ENCODE measurements at places on chromosomes 5 and 9.

GRCh38 chr5:119347991-119348390 lies 7.8 kb upstream of the TNFAIP8 start:
- no peak for DNase-seq

DNA sequence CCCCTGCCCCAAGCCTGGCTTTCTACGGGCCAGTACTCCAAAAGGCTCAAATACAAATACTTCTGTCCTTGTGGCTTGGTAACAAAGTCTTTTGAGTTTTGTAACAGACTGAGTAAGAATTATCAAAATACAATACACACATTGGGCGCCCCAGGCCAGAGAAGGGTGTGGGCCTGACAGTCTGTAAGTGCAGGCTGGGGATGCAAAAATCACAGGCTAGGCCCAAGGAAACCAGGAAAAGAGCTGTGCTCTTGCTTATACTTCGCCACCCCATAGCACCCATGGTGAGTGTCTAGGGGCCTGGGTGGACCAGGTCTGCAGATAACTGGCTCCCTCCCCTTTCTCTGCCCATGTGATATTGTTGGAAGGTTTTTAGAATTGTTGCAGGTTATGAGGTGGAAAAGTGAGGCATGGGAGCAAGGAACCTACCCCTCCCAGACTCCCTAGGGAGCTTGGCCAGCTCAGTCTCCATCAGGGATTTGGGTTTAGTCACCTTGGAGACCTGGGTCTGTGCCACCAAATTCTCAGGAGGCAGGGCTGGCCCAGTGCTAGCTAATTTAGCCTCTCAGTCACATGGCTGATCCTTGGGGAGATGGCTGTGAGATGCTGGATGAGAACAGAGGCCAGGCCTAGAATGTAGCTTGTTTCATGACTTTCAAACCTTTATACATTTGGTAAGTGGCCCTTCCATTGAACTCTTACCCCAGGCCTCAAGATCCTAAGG lies 72.9 kb downstream of the TARS1 start:
- DNase-seq, result no peak

GRCh38 chr9:125932746-125933455 lies 185.7 kb downstream of the PBX3 start:
- DNase-seq, result no peak

GRCh38 chr5:6378766-6379103 lies 388 bp upstream of the MED10 start:
- DNase-seq, result no peak

GRCh38 chr5:116359592-116359991 lies 215.0 kb downstream of the SEMA6A start:
- no peak for DNase-seq

DNA sequence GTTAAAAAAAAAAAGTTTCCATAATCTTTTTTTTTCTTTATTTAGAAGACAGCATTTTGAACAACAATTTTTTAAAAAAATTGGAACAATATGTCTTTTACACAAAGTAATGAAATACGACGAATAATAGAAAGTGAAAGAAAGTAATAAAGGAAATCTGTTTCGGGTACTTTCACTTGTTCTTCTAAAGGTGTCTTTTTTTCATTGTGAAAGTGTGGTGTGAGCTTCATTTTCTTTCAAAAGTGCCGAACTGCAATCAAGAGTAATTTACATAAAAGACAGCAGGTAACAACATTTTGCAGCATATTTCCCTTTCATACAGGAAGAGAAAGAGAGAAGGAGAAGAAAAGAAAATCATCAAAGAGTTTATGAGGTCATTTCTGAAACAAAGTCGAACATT lies 159.7 kb upstream of the CDH12 start:
- DNase-seq, result no peak

- no peak for DNase-seq
Observed at GRCh38 chr5:21862986-21863385, 990.2 kb downstream of the CDH12 start.
